ENCODE measurements at places on chromosomes 4 and X.

DNA sequence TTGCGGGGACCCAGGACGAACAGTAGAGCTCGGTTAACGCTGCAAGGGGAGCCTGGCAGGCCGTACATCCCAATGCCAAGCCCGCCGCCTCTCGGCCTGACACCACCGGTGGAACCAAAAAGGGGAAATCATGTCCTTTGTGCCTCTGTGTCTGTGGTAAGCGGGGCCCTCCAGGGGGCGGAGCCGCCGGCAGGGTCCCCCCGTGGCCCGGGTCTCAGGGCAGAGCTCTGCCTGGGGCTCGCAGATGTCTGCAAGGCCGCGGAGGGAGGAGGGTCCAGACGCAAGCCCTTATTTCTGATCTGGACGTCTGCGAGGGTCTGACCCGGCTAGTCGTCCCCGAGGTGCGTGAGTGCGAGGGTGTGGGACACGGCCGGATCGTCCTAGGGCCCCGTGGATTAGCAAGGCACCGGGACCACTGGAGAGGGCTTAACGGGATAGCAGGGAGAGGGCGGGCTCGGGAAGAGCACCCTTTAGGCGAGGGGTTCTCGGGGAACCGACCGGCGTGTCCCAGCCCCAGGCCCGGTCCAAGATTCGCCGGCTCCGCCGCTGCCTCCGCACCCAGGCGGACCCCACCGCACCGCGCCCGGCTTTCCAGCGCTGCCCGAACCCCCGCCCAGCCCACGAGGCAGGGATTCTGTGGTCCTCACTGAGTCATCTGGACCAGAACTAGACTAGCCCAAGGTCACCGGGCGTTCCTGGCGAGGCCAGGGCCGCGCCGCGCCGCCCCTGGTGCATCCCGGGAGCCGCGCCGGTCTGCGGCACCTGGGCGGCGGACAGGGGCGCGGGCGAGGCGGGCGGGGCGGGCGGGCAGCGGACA, 863 bp upstream of the FAM193A start:
- peak; percentile 51 for DNase-seq

DNA sequence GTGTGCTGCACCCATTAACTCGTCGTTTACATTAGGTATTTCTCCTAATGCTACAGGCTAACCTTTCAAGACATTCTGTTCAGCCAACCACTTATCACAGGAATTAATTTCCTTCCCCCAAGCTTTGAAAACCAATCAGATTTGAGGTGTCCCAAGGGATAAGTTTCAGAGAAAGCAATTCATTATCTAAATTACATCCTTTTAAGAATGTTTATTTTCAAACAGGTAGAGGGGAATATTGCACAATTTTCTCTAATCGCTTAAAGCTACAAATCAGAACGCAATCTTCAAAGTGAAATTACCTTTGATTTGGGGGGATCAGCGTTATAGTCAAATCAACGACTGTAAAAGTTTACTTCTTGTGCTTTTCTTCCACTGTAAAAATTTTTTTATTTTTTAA, 1.6 kb downstream of the CLOCK start:
- no peak for DNase-seq

- no peak for DNase-seq
These were observed 15.8 kb downstream of the TBC1D14 start for GRCh38 chr4:6925357-6925836.

DNA sequence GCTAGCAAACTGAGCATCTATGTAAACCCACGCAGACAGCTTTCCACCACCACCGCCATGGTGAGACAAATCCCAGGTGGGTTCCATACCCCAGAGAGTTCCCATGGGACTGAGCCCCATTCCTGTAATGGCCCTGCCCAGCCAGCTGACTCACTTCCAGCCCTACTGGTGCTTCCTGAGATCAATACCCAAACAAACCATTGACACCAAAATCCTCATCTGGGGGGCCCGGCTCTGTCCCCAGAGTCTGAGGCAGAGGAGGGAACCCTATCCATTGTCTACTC, 30.1 kb upstream of the JAKMIP1 start:
- DNase-seq = no peak

GRCh38 chr4:8156617-8157016, 2.0 kb downstream of the ABLIM2 start:
- no peak for DNase-seq

- DNase-seq = no peak
These were observed 389.4 kb downstream of the GALNTL6 start for GRCh38 chr4:172202480-172203076.

DNA sequence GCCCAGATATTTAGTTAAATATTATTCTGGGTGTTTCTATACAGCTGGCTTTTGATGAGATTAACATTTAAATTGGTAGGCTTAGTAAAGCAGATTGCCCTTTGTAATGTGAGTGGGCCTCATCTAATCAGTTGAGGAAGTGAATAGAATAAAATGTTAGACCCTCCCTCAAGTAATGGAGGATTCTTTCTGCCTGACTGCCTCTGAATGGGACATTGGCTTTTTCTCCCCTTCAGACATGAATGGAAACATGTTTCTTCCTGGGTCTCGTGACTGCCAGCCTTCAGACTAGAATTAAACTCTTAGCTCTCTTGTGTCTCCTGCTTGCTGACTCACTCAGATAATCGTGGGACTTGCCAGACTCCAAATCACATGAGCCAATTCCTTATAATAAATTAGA, 266.7 kb downstream of the INPP4B start:
- no peak for DNase-seq

GRCh38 chrX:39514801-39515200, 583.0 kb downstream of the BCOR start:
- no peak for DNase-seq

DNA sequence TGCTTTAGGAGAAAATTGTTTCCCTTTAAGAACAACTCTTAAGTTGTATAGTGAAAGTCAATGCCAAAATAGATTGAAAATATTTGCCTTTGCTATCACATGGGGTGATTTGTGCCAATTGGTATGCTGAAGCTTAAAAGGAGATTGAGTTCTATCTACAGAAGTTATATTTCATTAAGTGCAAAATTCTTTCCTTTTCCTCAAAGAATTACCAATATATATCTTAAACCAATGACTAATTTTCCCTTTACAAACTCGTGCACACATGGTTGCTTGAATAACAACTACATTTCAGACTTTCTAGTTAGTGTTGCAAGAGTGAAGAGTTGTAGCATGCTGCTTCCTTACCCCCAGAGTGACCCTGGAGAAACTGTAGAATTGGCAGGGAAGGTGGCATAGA, 990.0 kb upstream of the PABPC4L start:
- no peak for DNase-seq

- DNase-seq = no peak
These were observed 209.0 kb downstream of the PPARGC1A start for GRCh38 chr4:23680671-23681518.

DNA sequence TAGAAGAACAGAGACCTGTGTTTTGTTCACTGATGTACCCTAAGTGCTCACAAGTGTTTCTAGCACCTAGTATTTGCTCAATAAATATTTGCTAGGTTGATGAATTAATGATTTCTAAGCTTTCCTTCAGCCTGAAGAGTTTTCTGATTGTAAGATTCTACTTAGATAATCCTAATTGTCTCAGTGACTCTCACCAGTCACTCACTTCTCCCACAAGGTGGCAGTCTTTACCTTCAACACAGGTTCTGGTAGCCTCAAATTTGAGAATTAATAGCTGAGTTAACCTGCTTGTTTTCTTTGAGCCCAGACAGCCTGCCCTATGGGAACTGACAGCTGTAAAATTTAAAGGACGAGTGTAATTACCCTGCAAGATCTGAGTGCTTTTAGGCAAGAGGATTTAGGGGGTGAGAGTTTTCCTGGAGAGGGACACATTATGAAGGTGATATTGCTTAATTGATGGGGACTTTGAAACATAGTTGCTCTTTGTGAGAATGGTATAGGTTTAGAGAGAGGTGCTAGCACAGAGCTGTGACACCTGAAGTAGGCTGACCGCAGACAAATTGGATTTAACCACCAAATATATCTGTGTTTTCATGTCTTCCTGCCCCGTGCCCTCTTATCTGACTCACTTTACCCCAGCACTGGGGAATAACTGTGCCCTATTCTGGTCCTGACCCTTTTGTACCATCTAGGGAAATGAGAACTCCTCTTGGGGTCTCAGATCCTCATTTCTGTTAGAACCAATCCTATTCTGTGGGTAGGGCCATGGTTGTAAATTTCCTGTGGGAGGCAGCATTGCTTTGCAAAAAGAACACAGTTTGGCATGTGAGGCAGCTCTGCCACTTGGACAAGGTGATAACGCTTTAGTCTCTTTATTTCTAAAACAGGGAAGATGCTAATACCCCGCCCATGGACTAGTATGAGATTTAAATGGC, 27.7 kb downstream of the CD38 start:
- DNase-seq = peak; percentile 52

- no peak for DNase-seq
These were observed 16.8 kb downstream of the AIMP1 start for GRCh38 chr4:106333186-106333585.

GRCh38 chrX:63930140-63930539, 145.1 kb upstream of the ARHGEF9 start:
- DNase-seq = no peak

GRCh38 chr4:113355550-113356371, 306.3 kb downstream of the ANK2 start:
- no peak for DNase-seq

GRCh38 chr4:143514901-143515300, 1.4 kb downstream of the SMARCA5 start:
- DNase-seq = no peak

- no peak for DNase-seq
These were observed 107.1 kb downstream of the NSUN7 start for GRCh38 chr4:40856840-40857362.

DNA sequence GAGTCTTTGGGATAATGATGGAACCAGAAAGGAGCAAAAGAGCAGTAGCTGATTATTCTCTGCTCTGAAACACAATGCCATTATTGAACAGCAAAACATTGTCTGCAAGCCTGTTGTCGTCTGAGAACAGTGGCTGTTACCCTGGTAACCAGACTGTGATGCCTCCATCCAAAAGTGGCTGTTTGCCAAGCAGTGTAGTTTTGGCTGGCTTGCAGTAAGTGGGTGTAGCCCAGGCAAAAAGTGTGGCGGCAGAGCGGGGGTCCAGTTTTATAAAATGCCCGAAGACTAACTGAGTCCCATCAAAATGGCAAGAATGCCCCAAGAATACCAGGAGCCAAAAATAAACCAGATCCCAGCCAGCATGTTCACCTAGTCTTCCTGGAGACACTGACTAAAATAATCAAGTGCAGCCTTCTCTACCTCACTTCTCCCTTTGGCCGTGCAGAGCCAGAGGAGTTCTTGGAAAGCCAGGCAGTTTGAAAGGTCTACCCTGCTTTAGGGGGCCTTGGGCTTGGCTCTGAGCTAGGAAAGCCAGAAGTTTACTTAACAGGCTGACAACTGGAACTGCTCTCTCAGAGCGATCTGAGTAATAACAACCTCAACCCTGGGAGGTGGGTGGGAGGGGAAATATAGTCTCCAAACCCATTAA, 2.6 kb downstream of the PLP1 start:
- DNase-seq = no peak

- DNase-seq = no peak
These were observed 1602.4 kb upstream of the ADGRL3 start for GRCh38 chr4:59597536-59598329.

GRCh38 chrX:49191574-49192011, 5.4 kb upstream of the PRICKLE3 start:
- DNase-seq = no peak

DNA sequence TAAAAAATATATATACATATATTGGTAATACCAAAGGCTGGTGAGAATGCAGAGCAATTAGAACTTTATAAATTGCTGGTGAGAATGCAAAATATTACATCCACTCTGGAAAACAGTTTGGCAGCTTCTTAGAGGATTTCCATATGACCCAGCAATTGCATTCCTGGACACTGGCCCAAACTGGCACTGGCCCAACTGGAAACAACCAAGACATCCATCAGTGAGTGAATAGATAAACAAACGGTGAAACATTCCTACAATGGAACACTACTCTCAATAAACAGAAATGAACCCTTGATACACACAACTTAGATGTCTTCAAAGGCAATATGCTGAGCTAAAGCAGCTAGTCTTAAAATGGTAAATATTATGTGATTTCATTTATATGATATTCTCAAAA, 524.2 kb downstream of the IQCM start:
- DNase-seq = no peak

DNA sequence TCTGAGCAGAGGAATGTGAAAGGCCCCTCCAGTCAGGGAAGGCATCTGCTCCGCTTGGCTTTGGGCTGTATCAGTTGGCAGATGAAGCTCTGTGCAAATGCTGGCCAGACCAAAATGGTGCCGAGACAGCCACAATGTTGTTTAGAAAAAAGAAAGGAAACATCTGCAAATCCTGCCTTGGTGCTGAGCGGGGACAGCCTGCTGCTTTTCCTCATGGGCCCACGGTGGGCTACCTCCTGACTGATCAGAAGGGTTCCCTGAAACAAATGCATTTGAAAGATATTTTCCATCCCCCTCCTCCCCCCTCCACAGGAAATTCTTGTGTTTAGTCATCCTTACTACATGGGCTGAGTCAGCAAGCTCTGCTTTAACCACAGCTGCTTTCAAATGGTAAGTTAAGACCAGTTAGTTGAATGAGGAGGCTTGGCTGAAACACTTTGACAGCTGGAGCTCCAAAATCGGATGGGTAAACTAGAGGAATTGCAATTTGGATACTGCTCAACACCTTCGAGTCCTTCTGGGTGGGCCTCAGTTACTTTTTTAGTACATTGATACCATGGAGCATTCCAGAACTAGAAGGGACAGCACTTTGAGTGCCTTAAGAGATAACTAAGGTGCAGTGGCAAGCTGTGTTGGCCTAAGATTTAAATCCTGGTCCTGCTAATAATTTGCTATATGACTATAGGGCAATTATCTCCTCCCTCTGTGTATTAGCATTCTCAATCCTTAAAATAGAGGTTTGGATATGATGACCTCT, 36.0 kb downstream of the PLAC1 start:
- no peak for DNase-seq

DNA sequence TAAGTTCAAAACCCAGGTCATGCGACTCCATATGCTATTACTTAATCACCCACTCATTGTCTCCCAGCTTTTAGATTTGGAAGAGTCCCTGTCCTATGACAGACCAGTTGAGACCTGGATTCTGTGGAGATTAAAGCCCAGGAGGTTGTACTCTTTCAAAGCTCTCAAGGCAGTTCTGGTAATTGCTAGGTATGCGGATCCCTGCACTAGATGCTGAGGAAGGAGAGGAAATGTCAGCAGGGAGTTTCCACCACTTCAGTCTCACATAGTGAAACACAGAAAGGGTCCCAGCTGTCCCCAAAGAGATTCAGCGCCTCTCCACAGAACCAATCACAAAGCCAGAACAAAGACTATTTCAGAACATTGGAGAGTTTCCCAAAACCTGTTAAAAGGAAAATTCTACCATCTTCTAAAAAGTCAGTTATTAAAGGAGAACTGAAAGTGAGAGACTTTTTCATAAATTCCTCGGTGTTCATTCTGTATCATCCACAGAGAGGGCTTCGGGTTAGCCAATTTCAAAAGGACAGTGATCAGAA, 53.4 kb downstream of the IRF2 start:
- DNase-seq = no peak

GRCh38 chr4:169269916-169270809, 593 bp downstream of the SH3RF1 start:
- DNase-seq = peak; percentile 47

DNA sequence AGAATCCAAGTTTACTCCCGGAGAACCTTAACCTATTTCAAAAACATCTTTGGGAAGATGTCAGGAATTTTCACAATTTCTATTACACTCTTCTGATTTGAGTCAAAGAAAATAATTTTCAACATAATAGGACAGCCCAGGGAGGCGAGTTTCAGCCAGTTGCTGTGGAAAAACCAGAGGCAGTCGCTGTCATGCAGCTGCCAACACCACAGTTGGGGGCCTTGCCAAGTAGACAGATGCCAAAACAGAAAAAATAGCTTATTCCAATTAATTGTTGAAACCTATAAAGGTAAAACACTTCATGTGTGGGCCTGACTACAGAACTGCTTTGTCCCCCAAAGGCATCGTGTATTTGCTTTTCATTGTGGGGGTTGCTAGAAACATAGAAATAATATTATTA, 225.8 kb downstream of the DMD start:
- no peak for DNase-seq

Data from Caco-2 (cell line).